Esophagus muscularis mucosa (tissue), 4 donors: ENCODE measurements at places on chromosomes 7 and 10. TPM values are rescaled to one million over a fixed set of nuclear protein-coding genes. Genes with fewer than 3 reads are reported as not detected.

Gene NOS3
- total RNA-seq: 19.0 TPM

Gene PRKAG2
- 94.7 TPM for total RNA-seq

Gene GATAD1
- total RNA-seq: 38.6 TPM

Gene ADIRF
- 59.4 TPM for total RNA-seq

Gene MRPS33
- total RNA-seq: 24.5 TPM

Gene SLC26A5
- total RNA-seq: not detected

Gene ATP5MK
- 591 TPM for total RNA-seq

Gene PDZD7
- total RNA-seq: 0.33 TPM

Gene NPFFR1
- total RNA-seq: not detected

Gene ANKRD30A
- not detected for total RNA-seq

Gene SCIN
- 1.0 TPM for total RNA-seq

Gene WAC
- total RNA-seq: 136 TPM

Gene TEX47
- total RNA-seq: not detected

Gene ELMO1
- total RNA-seq: 42.9 TPM

Gene CUBN
- 1.3 TPM for total RNA-seq

Gene OSBPL3
- total RNA-seq: 2.6 TPM

Gene ZEB1
- 124 TPM for total RNA-seq

Gene AIMP2
- 41.9 TPM for total RNA-seq

Gene GRM3
- not detected for total RNA-seq

Gene FANK1
- 0.78 TPM for total RNA-seq

Gene SPDYE6
- not detected for total RNA-seq

Gene DDC
- total RNA-seq: not detected

Gene OAT
- 147 TPM for total RNA-seq

Gene PDE1C
- total RNA-seq: 25.5 TPM

Gene GSTK1
- total RNA-seq: 91.8 TPM

Gene ARHGAP22
- 2.2 TPM for total RNA-seq

Gene MPP7
- 46.6 TPM for total RNA-seq

Gene PAPOLB
- 0.32 TPM for total RNA-seq

Gene PLAC9
- 21.3 TPM for total RNA-seq

Gene PDE6C
- total RNA-seq: not detected

Gene CRPPA
- 3.3 TPM for total RNA-seq

Gene INSYN2A
- total RNA-seq: not detected

Gene HMX3
- total RNA-seq: not detected

Gene LBX1
- not detected for total RNA-seq

Gene WIPF3
- 7.8 TPM for total RNA-seq

Gene PPRC1
- 49.5 TPM for total RNA-seq

Gene CPA2
- total RNA-seq: not detected

Gene VTI1A
- total RNA-seq: 29.0 TPM

Gene DRGX
- total RNA-seq: not detected

Gene DPP6
- 24.8 TPM for total RNA-seq

Gene LRRC72
- not detected for total RNA-seq

Gene A1CF
- total RNA-seq: not detected

Gene GPER1
- 10.0 TPM for total RNA-seq

Gene VAX1
- not detected for total RNA-seq

Gene CDHR1
- under 0.01 TPM for total RNA-seq

Gene MOGAT3
- not detected for total RNA-seq

Gene GNGT1
- not detected for total RNA-seq

Gene GIMAP4
- total RNA-seq: 18.3 TPM

Gene CLDN4
- total RNA-seq: 0.42 TPM

Gene C10orf62
- total RNA-seq: not detected

Gene SYT15
- total RNA-seq: 6.1 TPM

Gene H2BK1
- total RNA-seq: not detected

Gene SVOPL
- not detected for total RNA-seq

Gene SCART1
- total RNA-seq: 0.65 TPM

Gene CPN1
- not detected for total RNA-seq

Gene NPTX2
- 52.5 TPM for total RNA-seq

Gene NEUROD6
- total RNA-seq: not detected
